Pulmonary artery endothelial cell (primary cell): ENCODE measurements at places on chromosomes 4 and X. TPM values are rescaled to one million over a fixed set of nuclear protein-coding genes. Genes with fewer than 3 reads are reported as not detected.

GRCh38 chr4:187075514-187075913 lies 351.9 kb upstream of the FAT1 start:
- no peak for DNase-seq

The FGF13 gene
- total RNA-seq = not detected in 2 replicates

GRCh38 chrX:149044471-149044870 lies 460.6 kb downstream of the IDS start:
- no peak for DNase-seq

The ALG13 gene
- 40.6 and 43.0 TPM in 2 replicates for total RNA-seq

The FBXW7 gene
- 65.2 and 75.2 TPM in 2 replicates for total RNA-seq

The PASD1 gene
- not detected in 2 replicates for total RNA-seq

- DNase-seq = no peak
Observed at GRCh38 chrX:14753441-14753840, 119.4 kb downstream of the FANCB start.

DNA sequence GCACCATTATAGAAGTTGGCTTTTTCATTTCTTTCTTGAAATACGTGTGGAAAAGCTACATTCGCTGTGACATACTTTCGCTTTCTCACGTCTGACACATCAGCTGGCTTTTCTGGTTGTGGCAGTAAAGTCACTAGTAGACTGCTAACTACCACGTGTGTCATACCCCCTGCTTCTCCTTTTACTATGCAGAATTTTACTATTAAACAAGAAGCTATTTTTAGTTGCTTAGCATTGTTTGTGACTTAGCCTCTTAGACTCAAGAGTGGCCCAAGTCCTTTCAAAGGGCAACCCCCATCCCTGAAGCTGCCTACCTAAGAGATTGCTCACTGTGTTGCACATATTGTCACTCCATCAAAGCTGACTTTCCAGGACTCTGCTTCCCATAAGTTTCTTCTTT lies 2.1 kb upstream of the IL2 start:
- no peak for DNase-seq

DNA sequence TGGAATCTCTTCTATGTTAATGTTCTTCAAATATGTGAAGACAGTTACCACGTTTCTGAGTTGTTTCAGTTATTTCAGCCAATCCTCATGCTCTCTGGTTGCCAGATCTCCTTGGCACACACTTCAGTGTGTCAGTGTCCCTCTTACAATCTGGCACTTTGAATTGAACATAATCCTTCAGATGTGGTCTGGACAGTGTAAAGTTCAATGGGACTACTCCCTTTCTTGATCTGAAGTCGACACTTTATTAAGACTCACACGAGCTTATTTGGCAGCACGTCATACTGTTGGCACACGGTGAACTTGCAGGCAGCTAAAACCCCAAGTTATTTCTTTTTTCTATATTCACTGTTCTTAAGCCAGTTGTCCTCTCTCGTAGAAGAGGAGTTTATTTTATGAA lies 28.2 kb downstream of the ARSJ start:
- no peak for DNase-seq

- DNase-seq = no peak
Observed at GRCh38 chrX:12419591-12419990, 281.3 kb downstream of the FRMPD4 start.
